Left kidney (tissue), 8 donors: ENCODE measurements at places on chromosomes 7 and 10.

DNA sequence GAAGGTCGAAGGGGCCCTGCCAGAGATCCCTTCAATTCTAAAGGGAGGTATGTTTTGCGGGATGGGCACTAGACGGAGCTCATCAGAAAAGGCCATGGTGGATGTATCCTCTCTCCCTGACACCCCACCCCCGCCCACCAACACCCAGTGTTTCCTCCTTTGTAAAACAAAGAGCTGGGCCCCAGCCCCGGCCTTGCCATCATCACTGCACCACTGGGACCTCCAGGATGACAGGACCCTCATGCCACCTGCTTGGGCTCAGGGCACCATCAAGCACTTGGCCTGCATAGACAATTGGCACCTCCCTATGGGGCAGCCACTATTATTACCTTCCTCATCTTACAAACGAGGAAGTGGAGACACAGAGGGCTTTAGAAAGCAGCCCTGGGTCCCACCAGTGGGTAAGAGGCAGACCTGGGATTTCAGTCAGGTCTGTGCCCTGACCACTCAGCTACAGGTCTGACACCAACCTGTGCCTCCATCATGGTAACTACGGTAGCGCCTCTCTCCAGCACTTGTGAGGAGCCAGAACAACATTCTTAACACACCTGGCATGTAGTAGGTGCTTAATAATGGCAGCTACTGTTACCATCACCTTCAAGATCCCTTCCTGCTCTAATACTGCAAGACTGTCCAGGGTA, 2.0 kb downstream of the CALML3 start:
- no peak for DNase-seq

GRCh38 chr10:74862625-74863024, 36.2 kb downstream of the KAT6B start:
- no peak for DNase-seq

- no peak for DNase-seq
Observed at GRCh38 chr7:95730493-95731280, 41.7 kb upstream of the DYNC1I1 start.

DNA sequence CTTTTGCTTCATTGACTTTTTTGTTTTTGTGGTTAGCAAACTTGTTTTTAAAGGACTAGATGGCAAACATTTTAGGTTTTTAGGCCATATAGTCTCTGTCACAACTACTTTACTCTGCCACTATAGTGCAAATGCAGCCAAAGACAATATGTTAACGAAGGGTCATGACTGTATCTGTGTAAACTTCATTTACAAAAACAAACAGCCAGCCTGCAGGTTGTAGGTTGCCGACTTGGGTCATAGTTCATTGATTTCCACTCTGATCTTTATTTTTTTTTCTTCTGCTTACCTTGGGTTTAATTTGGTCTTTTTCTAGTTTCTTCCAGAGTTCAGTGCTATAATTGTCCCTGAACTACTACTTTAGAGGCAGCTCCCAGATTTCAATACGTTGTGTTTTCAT, 120.0 kb downstream of the ARHGAP22 start:
- DNase-seq: no peak

DNA sequence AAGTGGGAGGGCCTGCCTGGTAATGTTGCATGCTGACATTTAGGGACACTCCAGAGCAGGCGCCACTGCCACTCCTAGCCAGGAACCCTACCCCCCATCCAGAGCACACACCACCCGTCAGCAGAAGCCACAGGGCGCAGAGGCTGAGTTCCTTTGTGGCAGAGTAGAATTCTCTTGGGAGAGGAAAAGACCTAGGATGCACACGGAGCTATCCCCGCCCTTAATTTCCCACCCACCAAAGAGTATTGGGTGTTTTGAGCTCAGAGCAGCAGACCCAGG, 702 bp upstream of the INSYN2A start:
- DNase-seq: no peak

DNA sequence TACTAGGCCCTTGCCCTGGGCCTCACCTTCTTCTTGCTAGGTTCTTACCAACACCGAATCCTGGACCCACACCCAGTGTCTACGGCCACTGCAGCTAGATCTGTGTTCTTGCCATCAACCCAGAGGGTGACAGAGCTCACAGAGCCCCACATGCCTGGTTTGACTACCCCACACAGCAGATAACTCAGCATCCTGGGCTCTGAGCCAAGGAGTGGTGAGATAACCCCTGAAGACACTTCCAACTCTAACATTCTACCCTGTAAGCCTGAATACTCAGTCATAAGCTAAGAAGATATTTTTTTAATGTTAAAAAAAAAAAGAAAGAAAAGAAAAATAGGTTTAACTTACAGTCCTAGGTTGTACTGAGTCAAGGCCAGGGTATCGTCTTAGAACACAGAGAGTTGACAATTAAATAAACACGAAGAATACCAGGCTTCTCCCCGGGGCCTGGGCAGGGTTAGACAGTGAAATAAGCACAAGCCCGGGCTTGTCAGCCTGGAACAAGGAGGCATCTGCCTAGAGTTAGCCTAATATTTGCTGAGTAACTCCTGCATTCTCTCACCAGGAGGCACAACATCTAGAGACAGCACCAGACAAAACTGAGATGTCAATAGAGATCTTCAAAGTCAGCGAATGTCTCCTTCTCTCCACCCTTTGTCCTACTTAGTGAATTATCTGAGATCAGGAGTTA, 556.5 kb upstream of the LRRN3 start:
- DNase-seq: no peak

- DNase-seq: no peak
Observed at GRCh38 chr7:128939075-128939860, 1.5 kb downstream of the IRF5 start.

DNA sequence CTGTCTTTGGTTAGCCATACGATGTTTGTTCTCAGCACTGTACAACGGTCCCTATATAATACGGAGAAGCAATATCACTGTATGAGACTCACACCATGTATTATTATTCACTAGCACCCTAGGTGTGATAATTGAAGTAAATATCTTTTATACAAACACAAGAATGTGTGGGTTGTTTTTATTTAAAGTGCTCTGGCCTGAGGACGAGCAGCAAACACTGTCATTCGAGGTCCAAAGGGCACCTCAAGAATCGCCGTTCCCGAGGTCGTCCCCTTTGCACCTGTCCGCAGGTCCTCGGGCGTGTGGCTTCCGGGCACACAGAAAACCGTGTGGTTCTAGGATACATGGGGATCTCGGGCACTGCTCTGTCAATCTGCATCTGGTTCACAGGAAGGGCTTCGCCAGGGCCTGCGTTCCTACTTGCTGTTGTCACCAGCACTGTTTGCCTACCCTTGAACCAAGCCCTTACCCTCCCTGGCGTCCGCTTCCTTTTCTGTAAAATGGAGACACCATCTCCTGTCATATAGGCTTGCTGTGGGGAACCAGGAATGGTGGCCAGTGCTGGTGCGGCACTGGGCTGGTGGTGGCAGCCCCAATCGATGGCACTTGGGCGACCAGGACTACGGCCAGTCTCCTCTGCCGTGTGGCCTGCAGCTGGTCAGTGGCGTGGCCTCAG, 28.5 kb upstream of the SH2B2 start:
- DNase-seq: no peak

GRCh38 chr7:111586711-111587409, 24.6 kb upstream of the IMMP2L start:
- no peak for DNase-seq

- DNase-seq: no peak
Observed at GRCh38 chr10:35327790-35328403, 8.4 kb upstream of the CCNY start.

GRCh38 chr10:60650378-60650800, 127.9 kb upstream of the CDK1 start:
- no peak for DNase-seq

DNA sequence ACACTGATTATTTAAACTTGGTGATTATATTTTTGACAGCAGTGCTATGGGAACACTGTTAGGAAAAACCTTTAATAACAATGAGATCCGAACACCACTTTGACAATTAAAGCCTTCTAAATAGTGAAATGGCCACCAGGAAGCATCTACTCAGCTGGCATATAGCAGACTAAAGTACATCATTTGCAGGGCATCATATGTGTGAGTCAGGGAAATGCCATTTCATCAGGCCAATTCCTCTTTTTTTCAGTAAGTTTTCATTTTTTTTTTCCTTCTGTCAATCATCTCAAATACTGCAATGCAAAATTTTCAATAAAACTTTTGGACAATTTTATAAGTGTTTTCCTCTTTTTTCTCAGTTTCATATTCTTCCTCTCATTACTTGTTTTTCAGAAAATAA, 521.4 kb upstream of the SEMA3D start:
- DNase-seq: no peak

DNA sequence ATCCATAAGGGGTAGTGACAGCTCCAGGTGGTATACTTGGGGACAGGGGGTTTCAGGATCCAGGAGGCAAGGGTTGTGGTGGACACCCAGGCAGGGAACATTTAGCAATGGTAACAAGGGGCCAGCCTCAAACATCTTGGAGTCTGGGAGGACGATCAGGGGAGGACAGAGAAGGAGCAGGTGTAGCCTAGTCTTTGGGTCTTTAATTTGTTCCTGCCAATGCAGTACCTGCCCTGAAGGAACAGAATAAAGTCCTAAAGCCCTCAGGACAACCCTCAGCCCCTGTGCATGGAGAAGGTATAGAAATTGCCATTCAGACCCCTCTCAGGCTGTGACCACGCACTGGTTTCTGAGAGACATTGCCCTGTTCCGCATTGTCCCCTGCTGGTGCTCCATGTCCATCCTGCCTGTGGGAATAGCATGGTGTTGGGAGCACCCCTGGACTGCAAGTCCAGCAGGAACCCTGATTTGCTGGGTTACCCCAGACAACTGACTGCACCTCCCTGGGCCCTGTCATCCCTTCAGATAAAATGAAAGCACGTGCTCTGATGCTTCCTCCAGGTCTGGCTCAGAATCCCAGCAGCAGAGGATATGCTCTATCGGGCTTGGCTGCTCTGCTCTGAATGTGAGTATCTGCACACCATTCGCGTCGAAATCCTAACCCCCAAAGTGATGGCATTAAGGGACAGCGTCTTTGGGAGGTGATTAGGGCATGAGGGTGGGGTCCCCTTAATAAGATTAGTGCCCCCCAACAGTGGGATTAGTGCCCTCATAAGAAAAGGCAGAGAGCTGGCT, 24.2 kb downstream of the DDC start:
- DNase-seq: no peak

GRCh38 chr10:112394475-112394875, 20.6 kb downstream of the ACSL5 start:
- DNase-seq: no peak
